Fibroblast of villous mesenchyme (primary cell): ENCODE measurements at places on chromosomes 6 and 20. TPM values are rescaled to one million over a fixed set of nuclear protein-coding genes. Genes with fewer than 3 reads are reported as not detected.
A peak's percentile ranks its signal among the peaks of the same experiment; 100 is the strongest.

- DNase-seq = no peak
These were observed 1159.1 kb upstream of the CITED2 start for GRCh38 chr6:140533526-140533925.

HLA-E gene
- total RNA-seq = 165 and 183 TPM in 2 replicates

- no peak for DNase-seq
These were observed 50.8 kb downstream of the CNR1 start for GRCh38 chr6:88115307-88115706.

DNPH1 gene
- 21.6 and 41.9 TPM in 2 replicates for total RNA-seq

DNA sequence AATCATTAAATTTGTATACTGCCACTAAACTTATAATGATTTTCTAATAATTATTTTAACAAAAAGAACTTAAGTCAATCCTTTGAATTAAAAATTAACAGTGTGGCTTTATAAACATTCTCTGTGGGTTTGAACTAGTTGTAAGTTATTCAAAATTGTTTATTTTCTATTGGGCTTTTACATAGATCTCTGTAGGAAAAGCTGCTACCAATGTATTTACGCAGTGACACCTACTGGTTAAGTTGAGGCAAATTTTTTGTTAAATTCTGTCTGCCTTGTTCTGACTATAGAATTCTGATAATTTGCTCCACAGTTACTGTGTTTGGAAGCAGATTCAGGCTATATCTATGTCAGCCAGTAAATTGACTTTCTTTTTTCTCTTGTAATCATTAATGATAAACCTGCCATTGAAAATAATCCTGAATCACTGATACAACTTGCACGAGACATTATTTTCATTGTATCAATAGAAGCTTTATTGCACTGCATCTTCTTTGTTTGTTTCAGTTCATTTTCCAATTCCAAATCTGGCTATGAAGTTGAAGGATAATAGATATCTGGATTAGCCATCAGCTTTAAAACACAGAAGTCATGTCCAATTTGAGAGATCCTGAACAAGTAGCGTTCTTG is 66.0 kb upstream of the UTRN start:
- DNase-seq = peak; percentile 63

TFAP2B gene
- not detected in 2 replicates for total RNA-seq

DNA sequence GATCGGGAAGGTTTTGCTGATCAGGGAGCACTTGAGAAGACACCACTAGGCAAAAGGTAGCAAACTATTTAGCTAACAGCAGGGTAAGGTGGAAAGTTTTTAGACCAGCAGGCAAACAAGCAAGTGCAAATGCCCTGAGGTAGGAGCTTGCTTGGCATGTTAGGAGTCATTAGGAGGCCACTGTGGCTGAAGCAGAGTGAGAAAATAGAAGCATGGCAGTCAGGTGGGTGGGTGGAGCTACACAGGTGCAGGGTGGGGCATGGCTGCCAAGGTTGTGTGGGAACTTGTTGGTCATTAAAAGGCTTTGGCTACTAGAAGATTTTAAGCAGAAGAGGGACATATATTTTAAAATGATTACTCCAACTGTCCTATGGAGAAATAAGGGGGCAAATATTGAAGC is 77.3 kb downstream of the EDN1 start:
- DNase-seq = no peak

DNA sequence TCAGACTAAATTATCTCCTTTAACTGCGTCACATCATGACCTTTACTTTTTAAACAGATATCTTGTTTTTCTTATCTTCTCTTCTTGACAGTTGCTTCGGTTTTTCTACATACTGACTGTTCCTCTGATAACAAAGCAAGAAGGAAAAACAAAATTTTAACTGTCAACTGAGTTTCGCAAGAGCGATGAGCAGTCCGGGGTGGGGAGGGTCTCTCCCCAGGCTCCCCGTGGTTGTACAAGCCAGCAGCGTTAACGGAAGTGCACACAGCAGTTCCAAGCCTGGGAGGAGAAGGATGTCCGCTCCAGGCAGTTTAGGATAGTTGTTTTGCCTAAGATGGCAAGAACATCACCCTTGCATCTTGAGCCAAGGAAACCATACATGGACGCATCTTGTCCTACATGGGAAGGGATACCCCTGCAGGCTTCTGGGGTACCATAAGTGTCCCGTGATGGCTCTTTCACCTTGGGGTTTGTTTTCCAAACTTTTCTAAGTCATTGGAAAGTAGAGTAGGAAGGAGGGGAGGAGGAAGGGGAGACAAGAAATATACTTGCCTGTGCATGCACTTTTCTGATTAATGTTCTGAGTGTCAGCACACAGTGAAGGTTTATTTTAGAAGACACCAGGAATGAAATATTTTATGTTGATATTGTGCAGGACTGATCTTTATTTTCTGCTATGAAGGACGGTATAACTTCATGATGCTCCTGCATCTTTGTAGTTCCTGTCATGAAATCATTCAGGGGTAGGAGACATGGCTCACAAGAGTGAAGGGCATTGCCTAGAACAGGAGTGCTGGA is 20.8 kb downstream of the SLC24A3 start:
- peak; percentile 22 for DNase-seq

GRCh38 chr6:166498661-166499349 is 87.7 kb downstream of the RAMACL start:
- no peak for DNase-seq

DNA sequence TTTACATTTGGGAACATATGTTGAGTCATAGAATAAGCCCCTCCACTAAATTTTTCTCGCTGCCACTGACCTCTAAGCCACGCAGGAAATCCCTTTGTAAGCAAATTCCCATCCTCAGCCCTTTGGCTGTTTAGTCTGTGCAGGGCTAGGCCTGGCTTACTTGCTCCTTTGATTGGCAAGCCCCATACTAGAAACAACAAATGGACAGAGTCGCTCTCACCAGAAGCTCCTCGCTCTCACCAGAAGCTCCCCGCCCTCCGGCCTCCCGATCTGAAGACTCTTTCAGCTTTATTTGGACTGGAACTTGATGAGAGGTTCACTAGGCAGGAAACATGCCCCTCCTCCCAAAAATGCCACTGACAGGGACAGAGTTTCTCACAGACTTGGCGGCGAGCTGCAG is 149.2 kb upstream of the EXOC2 start:
- DNase-seq = peak; percentile 85

DNA sequence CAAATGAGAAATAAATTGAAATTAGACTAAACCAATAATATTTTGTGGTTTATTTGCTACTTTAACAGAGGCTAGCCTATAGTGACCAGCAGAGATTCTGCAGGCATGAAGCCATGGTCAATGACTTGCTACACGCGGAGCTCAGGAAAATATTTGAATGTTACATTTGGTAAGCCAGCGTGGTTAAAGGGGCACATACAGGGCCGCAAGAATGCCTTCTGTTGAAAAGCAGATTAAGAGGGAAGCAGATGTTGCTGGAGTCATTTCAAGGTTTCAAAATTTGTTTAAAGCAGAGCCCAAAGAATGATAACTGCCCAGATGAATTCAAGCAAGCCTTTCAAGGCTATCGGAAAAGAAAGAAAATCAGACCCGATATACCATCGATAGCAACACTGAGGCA is 294.3 kb upstream of the MAN1A1 start:
- peak; percentile 65 for DNase-seq

DNA sequence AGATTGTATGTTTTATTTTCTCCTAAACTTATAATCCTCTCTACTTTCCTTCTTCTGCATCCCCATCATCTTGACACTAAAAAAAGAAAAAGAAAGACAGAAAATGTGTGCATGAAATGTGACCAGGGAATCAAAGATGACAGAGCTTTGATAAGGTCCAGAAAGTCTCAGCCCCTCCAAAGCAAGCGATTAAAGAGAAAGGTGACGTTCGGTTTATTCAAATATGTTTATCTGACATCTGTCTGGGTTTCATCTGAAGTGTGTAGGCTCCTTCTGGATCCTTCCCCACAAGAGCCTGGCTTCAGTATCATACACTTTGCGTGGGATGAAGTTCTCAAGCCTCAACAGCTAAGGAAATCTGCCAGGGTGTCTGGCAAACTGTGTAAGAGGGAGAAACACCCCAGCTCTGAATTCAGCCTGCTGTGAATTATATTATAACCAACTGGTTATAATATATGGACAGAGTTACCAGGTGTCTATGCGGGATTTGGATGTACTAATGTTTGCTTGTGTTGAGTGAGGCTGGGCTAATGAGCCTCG is 263.0 kb downstream of the ZNF217 start:
- DNase-seq = peak; percentile 25

- no peak for DNase-seq
These were observed 94.9 kb downstream of the OGFRL1 start for GRCh38 chr6:71383476-71383875.

SLC26A8 gene
- not detected in 2 replicates for total RNA-seq

GRCh38 chr6:80338201-80338836 is 231.8 kb downstream of the BCKDHB start:
- DNase-seq = peak; percentile 67

- no peak for DNase-seq
These were observed 9.6 kb downstream of the ERGIC3 start for GRCh38 chr20:35551503-35551902.

GRCh38 chr6:121033091-121033490 is 301.2 kb downstream of the TBC1D32 start:
- DNase-seq = no peak

- DNase-seq = no peak
These were observed 120.6 kb downstream of the MMUT start for GRCh38 chr6:49342410-49342809.

- no peak for DNase-seq
These were observed 53.6 kb downstream of the YTHDF1 start for GRCh38 chr20:63162206-63162795.

SLC24A3 gene
- 0.86 and 4.2 TPM in 2 replicates for total RNA-seq

DNA sequence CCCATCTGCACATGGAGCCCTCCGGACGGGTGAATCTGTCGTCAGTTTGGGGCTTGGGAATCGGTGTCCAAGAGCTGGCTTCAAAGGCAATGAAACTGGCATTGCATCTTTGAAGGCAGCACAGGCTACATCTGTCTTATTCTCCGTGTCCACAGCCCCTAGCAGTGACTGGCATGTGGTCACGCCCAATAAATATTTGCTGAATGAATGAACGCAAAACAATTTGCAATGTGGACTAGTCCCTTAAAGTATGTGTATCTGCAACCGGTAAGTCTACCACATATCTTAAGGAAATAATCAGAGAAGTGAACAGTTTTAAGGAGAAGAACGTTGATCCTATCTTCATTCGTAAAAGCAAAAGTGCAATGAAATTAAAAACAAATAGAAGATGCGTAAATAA is 8.0 kb upstream of the PMEPA1 start:
- no peak for DNase-seq

- no peak for DNase-seq
These were observed 12.1 kb downstream of the BPIFB3 start for GRCh38 chr20:33065785-33066184.

DNA sequence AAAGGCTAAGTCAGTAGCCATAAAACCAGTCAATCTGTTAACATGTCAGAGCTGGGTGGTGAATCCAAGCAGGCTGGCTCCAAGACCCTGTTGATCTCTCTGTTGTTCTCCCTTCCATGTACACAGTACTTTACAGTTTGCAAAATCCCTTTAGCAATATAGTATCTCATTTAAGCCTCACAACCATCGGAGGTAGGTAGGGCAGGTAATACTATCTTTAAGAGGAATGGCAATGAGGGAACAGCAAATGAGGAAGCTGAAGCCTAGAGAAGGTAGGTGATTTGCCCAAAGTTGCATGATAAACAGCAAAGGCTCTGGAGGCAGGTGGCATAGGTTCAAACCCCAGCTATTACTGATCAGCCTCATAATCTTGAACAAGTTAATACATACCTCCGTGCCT is 34.7 kb upstream of the ARFGEF2 start:
- no peak for DNase-seq

DNA sequence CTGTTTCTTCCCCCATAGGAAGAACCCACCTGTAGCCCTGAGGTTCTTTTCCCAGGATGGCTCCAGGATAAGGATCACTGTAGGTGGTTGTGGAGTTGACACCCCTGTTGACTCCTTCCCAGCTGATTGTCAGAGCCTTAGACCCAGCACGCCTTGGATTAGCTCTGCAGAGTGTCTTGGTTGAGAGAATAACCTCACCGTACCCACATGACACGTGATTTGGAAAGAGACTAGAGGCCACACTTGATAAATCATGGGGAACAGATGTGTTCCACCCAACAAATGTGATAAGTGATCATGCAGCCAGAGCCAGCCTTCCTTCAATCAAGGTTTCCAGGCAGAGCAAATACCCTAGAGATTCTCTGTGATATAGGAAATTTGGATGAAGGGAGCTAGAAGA is 12.2 kb downstream of the BTN3A1 start:
- no peak for DNase-seq

- DNase-seq = no peak
These were observed 29.9 kb downstream of the COX4I2 start for GRCh38 chr20:31667315-31668285.

DNA sequence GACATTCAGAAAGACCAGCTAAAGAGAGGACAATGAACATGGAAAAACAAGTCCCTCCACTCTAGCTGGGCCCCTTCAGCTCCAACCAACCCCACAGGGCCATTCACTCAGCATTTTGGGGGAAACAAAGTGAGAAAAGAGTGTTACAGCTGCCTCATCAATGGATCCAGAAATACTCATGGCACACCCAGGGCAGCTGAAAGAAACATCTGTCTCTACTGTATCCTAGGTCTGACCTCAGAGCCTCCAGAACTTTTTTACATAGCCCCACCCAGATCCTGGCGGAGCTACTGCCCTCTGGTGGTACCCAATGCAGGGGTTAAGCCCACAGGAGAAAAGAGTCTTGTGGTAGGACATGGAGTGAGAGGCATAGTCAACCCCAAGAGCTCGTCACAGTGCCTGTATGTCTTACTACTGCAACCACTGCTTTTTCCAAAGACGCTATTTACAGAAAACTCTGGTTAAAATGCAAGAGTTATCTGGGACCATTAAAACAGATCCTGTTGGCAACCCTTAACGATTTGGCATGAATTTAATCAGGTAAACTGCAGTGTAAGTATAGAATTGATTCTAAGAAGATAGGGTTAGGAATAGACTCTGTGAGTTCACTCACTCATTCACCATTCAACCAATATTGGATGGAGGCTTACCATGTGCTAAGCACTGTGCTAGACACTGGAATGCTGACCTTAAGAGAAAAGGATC is 37.4 kb upstream of the FAM83C start:
- DNase-seq = peak; percentile 73

GRCh38 chr6:155132617-155133016 is 131.2 kb upstream of the CLDN20 start:
- DNase-seq = no peak

DNA sequence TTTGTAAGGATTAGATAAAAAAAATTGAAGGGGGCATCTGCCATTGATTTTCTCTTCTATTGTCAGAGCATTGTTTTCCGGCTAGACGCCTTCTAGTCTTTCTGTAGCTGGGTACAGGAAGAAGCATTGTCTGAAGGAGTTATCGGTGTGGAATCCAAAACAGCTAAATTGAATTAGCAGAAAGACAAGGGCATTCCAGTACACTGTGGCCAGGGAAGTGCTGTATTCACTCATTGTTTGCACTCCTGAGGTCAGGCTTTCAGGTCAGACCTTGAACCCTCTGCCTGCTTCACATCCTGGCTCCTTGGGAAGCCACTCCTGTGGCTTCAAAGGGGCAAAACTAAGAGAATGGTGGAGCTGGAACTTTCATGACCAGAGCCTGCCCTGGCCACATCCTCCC is 81.1 kb upstream of the SNAP25 start:
- no peak for DNase-seq

GRCh38 chr6:80339421-80339820 is 232.9 kb downstream of the BCKDHB start:
- DNase-seq = no peak

C4B gene
- 6.8 and 9.9 TPM in 2 replicates for total RNA-seq

- no peak for DNase-seq
These were observed 114.7 kb downstream of the GJA10 start for GRCh38 chr6:90008908-90009501.

GRCh38 chr6:33273129-33273923 is 1.5 kb downstream of the RPS18 start:
- no peak for DNase-seq

GRCh38 chr6:168037856-168038255 is 40.4 kb downstream of the KIF25 start:
- no peak for DNase-seq

DEFB113 gene
- not detected in 2 replicates for total RNA-seq
